NCI-H748 treated with DMSO at 0.1 percent for 48 hours (cell line): ENCODE measurements at places on chromosomes 3 and 15.
A peak's percentile ranks its signal among the peaks of the same experiment; 100 is the strongest.

GRCh38 chr3:140927279-140928069, 14.2 kb upstream of the SLC25A36 start:
- DNase-seq = peak; percentile 21

GRCh38 chr3:136620436-136620835, 131.7 kb downstream of the STAG1 start:
- no peak for DNase-seq

- DNase-seq = no peak
Observed at GRCh38 chr3:11230832-11231231, 41.4 kb upstream of the ATG7 start.

DNA sequence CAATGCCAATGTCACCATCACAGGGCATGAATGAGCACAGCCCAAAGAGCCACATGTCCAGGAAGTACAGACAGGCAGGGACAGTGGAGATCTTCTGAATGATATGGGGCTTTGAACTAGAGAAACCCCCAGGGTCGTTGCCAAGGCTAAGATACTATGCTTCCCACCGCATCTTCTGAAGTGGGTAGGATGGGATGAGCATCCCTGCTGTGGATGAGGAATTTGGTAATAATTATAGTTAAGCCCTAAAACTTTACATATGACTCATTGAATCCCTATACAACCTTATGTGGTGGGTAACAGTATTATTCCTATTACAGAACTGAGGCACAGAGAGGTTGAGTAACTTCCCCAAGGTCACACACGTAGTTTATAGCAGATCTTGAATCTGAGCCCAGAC, 44.2 kb downstream of the WNT5A start:
- no peak for DNase-seq

- no peak for DNase-seq
Observed at GRCh38 chr3:114929971-114930732, 216.9 kb downstream of the ZBTB20 start.

- DNase-seq = no peak
Observed at GRCh38 chr3:190182418-190183043, 61.8 kb upstream of the P3H2 start.

DNA sequence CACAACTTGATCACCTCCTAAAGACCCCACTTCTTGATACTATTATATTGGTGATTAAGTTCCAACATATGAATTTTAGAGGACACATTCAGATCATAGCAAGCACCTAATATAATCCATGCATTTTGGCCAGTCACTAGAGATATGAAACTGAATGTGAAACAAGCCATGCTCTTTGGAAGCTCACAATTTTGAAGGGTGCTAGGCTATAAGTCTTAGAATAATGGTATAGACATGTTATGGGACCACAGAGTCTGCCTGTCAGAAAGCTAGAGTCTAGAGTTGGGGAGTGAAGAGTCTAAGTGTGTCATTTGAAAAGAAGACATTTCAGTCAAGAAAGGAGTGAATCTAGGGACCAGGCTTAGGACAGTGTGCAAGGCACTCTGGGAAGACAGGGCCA, 186.4 kb upstream of the SLC24A5 start:
- no peak for DNase-seq

GRCh38 chr3:150275941-150276340, 132.2 kb upstream of the TSC22D2 start:
- DNase-seq = no peak

- DNase-seq = no peak
Observed at GRCh38 chr3:181794011-181794790, 82.5 kb downstream of the SOX2 start.

- no peak for DNase-seq
Observed at GRCh38 chr15:84840741-84841429, 23.7 kb downstream of the ALPK3 start.
